Activated CD8-positive, alpha-beta memory T cell treated with anti-CD3 and anti-CD28 coated beads, Interleukin-2, amount 50 U/mL, for 48 hours (primary cell): ENCODE measurements at places on chromosomes 2 and 18.
A peak's percentile ranks its signal among the peaks of the same experiment; 100 is the strongest.

DNA sequence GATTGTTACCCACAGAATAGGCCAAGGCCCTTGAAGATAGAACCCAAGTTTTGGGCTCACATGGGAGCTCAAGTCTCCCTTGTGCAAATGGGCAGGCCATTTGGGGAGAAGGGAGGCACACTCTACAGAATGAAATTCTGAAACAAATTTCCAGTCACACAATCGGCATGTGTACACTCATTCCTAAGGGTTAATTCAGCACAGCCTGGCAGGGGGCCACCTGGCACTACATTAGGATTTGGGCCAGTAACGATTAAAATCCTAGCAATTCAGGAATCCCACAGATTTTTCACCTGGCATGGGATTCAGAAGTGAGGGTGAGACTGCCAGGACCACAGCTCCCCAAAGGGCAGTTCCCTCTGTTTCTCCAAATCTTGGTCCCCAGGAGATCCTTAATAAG, 46.4 kb downstream of the BMP10 start:
- DNase-seq, result no peak

GRCh38 chr18:27314996-27315395, 129.9 kb upstream of the CHST9 start:
- no peak for DNase-seq

DNA sequence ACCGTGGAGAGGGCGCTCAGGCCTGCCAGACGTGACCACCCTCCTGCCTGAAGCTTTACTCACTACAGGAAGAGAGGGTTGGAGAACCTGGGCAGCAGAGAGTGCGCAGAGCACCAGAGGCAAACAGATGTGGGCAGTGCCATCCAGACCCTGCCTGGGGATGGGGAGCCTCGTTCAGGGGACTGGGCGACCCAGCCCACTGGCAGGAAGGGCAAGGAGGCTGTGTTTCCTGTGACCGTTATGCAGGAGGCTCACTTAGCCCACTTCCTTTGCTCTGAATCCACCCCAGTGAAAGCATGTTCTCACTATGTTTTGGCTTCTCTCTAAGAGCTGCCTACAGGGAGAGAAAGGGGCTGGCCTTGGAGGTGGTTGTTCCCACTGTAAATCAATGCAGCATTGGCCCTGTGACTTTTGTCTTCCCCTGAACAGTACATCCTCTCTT, 23.0 kb upstream of the ACKR3 start:
- no peak for DNase-seq

DNA sequence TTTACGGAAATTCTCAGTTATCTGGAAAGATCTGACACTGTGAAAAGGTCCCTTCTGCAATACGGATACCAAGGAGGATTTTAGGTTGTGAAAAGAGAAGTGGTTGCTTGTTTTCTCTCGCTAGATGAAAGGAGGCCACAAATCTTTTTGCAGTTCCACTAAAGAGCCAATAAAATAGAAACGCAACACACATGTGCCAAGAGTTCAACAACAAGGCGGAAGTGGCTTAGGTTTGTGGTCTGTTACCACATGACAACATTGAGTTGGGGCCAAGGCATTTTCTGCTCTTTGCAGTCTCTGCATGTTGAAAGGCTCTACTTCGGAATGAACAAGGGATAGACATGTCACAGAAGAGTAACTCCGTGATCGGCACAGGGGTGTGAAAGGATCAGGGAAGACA, 115.7 kb upstream of the OSR1 start:
- DNase-seq, result no peak

- peak; percentile 67 for DNase-seq
These were observed 57.4 kb upstream of the EPAS1 start for GRCh38 chr2:46239847-46240181.

DNA sequence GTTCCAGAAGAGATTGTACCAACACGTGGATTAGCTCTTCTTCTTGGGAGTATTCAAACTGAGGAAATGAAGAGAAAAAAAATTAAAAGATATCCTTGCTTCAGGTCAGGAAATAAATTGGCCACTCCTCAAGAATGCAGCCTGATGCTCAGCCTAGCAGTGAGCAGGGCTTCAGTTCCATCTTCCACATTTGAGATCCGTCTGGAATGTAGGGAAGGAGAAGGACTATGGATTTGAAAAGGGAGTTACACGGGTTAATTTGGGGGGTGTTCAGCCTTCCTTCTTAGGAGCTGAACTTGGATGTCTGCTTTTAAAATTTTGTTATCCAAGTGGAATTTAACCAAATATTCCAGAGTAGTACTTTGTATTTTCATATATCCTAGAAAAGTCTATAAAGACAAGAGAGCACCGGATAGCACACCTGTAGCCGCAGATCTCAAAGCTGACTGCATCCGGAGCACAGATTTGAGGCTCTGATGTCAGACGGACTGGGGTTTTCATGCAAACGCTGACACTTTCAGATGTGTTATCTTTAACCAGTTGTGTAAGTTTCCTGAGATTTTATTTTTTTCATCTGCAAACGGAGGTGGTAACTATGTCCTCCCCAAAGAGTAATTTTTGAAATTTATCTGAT, 99.3 kb downstream of the COPS8 start:
- no peak for DNase-seq
